ENCODE measurements at places on chromosomes 5 and 9.
A peak's percentile ranks its signal among the peaks of the same experiment; 100 is the strongest.

- DNase-seq, result no peak
Measured at GRCh38 chr5:165188556-165189175, 1683.2 kb downstream of the MAT2B start.

- no peak for DNase-seq
Measured at GRCh38 chr9:118954857-118955256, 414.4 kb downstream of the BRINP1 start.

DNA sequence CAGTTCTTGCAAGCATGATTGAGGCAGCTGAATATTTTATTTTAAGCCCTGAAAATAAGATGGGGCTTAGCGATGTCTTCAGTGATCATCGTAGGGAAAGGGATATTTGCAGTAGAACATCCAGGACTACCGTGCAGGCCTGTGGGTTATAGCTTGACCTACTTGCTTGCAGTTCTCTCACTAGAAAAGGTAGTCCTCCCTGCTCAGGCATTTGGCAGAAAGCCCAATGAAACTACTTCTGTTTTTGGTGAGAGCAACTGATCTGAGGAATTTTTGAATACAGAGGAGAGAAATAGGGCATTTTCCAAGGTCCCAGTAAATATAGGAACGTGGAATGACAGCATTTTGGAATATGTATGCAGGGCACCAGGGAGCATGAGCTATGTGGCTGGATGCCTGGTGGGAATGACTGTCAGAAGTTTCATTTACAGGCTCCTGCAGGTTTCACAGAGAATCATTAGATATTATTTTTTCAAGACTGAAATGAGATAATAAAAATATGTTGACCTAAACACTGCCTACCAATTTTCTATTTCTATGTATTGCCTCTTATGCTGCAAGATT lies 417.9 kb upstream of the ACTBL2 start:
- no peak for DNase-seq

GRCh38 chr5:15926586-15926985 lies 253.0 kb downstream of the MARCHF11 start:
- no peak for DNase-seq

DNA sequence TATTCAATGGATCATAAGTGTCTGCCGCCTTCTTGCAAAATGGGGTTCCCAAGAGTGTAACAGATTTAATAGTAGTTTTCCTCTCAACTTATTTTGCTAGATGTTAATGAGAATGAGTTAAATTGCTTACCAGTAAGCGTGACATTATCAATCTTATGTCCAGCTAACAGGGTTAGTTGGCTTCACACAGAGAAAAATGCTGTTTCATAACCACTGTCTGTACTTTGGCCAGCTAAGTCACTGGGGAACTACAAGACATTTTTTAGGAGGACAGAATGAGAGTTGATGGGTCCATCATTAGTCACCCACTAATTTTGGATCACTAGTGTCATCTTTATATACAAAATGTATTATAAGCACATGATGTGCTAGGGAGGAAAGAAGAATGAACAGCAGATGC lies 1.4 kb downstream of the CDC37L1 start:
- no peak for DNase-seq

- DNase-seq, result no peak
Measured at GRCh38 chr5:50822046-50822445, 155.6 kb downstream of the PARP8 start.

DNA sequence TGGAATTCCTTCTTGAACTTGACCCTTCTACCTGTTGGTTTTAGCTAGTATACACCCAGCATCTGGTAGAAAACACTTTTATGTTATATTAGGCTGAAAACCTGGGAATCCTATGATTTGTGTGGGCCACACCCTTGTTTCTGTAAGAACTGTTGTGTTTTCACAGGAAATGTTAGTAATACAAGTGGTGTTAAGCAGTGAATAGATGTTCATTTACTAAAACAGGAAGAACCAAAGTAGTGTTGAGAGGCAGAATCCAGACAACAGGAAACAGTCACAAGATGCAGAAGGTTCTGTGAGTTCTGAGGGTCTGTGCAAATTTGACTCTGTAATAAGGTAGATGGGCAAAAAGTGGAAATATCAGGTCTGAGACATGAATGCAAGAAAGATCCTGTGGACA lies 73.0 kb upstream of the RAI14 start:
- DNase-seq, result no peak

- no peak for DNase-seq
Measured at GRCh38 chr5:66987126-66987525, 209.5 kb downstream of the CD180 start.

GRCh38 chr9:127244609-127245601 lies 19.7 kb upstream of the GARNL3 start:
- DNase-seq, result peak; percentile 89

GRCh38 chr9:121235512-121235911 lies 32.5 kb upstream of the GSN start:
- no peak for DNase-seq

GRCh38 chr9:134276453-134277245 lies 49.6 kb upstream of the RXRA start:
- DNase-seq, result no peak

All from activated CD8-positive, alpha-beta memory T cell treated with anti-CD3 and anti-CD28 coated beads for 4 hours (primary cell).